Small intestine (tissue), 16 donors: ENCODE measurements at places on chromosomes 16 and 17.

DNA sequence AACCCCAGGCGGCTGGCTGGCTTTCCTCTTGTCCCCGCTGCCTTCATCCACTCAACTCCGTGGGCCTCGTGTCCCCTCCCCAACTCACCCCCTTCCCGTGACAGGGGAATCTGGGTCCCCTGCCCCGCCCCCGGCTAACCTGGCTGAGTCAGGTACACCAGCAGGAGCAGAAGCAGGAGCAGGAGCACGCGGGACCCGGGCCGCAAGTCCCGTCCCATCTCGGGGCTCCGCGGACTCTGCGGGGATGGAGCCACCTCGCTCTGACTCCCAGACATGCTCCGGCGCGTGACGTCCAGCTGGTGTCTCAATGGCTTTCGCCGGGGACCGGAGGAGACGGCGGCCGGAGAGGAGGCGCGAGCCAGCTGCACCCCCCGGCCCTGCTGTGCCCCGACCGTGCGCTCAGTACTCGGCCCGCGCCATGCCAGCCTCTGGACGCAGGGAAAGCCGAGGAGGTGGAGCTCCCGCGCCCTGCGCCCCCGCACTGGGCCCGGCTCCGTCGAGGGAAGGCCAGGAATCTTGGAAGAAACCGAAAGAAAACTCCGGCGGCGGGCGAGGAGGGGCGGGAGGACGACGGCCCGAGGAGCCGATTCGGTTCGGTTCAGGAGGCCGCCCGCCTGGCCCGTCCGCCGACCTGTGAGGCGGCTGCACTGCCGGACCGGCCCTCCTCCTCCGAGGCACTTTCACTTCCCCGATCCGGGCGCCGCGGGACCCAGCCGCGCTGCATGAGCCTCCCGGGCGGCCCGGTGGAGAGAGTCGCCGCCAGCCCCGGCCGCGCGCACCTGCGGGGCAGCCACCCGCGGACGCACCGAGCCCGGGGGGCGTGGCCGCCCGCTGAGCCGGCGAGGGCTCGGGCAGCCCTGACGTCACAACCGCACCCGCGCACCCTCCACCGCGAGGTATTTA, at the start of the genes CXCL16 and ZMYND15:
Gene CXCL16 (minus strand): TSS at position 807 of the 903 bp plus-strand sequence. CDS start 589 bp downstream, at position 218.
Gene ZMYND15 (plus strand): TSS at position 712 of the 903 bp plus-strand sequence. CDS start 716 bp downstream, outside the sequence.
- H3K27ac ChIP-seq = peak within 1 kb of the TSS; percentile 84
- peaks cover 32% of the 10 kb centered on the region for H3K27me3 ChIP-seq
- peak within 1 kb of the TSS; percentile 55 for H3K4me3 ChIP-seq
- H3K36me3 ChIP-seq = peaks cover under 1% of the 10 kb centered on the region

GRCh38 chr16:65069766-65070165, 52.1 kb downstream of the CDH11 start:
- H3K4me3 ChIP-seq = no peak overlapping the region
- H3K27me3 ChIP-seq = no peaks in the 10 kb centered on the region
- DNase-seq = no peak
- H3K36me3 ChIP-seq = peaks cover 3% of the 10 kb centered on the region

- no peak for DNase-seq
Observed at GRCh38 chr16:8594149-8594666, 3.9 kb upstream of the TMEM114 start.

DNA sequence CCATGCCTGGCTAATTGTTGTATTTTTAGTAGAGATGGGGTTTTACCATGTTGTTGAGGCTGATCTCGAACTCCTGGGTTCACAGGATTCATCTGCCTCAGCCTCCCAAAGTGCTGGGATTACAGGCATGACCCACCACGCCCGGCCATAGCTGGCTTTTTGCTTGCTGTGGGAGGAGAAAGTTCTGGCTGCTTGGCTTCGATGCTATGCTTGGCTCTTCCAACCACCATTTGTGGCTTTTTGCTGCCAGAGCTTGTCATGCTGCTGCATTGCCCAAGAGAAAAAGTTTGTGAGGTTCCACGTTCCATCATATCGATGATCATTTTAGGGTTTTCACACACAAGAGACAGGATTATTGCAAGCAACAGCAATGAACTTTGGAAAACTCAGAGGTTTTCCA, 16.2 kb downstream of the BMERB1 start:
- DNase-seq = no peak
- H3K27ac ChIP-seq = no peak overlapping the region
- no peaks in the 10 kb centered on the region for H3K27me3 ChIP-seq
- H3K4me3 ChIP-seq = no peak overlapping the region
- H3K4me1 ChIP-seq = no peaks in the 10 kb centered on the region
- no peaks in the 10 kb centered on the region for H3K36me3 ChIP-seq

DNA sequence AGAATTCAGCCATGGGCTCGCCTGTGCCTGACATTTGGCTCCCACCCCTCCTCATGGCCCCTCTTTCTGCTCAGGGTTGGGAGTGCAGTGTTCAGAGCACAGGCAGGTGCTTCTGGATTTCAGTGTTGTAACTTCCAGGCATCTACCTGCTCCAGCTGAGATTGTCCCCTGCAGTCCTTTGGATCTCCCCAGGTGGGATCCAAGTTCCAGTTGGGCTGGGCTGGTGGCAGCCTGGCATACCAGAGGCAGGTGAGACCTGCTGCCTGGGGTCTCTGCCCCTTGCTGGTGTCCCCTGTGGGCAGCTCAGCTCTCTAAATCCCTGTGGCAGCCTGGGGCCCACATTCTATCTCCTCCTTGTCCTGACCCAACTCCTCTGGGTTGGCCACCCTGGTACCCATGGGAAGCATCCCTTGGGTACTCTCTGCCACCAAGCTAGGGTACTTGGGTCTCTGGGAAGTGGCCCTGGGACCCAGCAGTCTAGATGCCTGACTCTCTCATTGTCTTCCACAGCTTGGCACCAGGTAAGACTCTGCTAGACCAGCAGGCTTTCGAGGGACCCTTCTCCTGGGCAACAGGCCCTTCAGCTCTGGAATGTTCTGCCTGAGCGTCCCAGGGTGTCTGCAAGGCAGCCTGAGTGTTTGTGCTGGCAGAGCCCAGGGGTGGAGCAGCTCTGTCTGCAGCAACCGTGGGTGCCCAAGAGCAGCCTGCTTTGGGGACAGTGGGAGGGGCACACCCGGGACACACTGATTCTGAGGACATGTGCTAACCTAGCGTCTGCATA, 42.5 kb downstream of the DNAH17 start:
- no peaks in the 10 kb centered on the region for H3K36me3 ChIP-seq
- DNase-seq = no peak
- H3K27me3 ChIP-seq = no peaks in the 10 kb centered on the region
- no peak overlapping the region for H3K27ac ChIP-seq
- no peaks in the 10 kb centered on the region for H3K4me1 ChIP-seq

GRCh38 chr17:7380855-7381683, at the start of gene TNK1:
TNK1 (plus strand) TSS chr17:7381089; CDS start chr17:7382927, 1,838 bp downstream.
- DNase-seq = peak; percentile 85
- peaks cover 21% of the 10 kb centered on the region for H3K27me3 ChIP-seq
- peak within 1 kb of the TSS; percentile 56 for H3K4me3 ChIP-seq

GRCh38 chr17:30975042-30975820, 4.4 kb downstream of the RNF135 start:
- H3K4me1 ChIP-seq = no peaks in the 10 kb centered on the region
- H3K36me3 ChIP-seq = no peaks in the 10 kb centered on the region
- H3K4me3 ChIP-seq = no peak overlapping the region
- DNase-seq = no peak
- H3K27me3 ChIP-seq = no peaks in the 10 kb centered on the region

- DNase-seq = no peak
- no peaks in the 10 kb centered on the region for H3K36me3 ChIP-seq
- H3K4me1 ChIP-seq = no peaks in the 10 kb centered on the region
Observed at GRCh38 chr16:65316808-65317207, 194.9 kb upstream of the CDH11 start.

DNA sequence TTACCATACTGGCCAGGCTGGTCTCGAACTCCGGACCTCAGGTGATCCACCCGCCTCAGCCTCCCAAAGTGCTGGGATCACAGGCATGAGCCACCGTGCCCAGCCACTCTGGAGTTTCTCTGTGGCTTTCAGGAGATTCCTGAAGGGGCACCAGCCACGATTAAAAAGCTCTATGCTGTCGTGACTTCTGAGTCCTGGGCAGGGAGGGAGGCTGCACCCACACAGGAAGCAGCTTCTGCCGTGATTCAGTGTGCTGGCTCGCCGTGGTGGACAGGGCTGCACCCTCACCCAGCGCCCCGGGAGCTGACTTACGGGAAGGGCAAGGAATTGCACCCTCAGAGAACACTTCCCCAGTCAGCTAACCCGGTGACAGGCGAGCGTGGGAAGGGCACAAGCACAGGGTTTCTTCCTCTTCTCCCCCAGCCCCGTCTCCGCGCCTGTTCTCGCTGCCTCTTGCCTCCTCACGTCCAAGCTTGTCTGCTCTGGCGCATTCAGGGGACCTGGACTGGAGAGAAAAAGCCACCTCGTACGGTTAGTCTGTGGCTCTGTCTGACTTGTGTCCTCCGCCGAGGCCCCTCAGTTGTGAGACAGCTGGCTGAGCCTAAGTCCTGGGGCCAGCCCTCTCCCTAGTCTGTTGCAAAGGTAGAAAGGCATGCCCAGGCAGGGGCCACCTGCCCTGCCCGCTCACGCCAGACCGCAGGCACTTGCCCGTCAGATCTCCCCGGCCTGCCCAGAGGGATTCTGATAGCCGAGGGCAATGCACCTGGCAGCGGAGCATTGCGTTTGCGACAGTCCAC, 145.0 kb downstream of the SEC14L1 start:
- peak overlapping the region; percentile 0 for H3K4me3 ChIP-seq
- H3K4me1 ChIP-seq = peaks cover 60% of the 10 kb centered on the region
- DNase-seq = peak; percentile 67
- peaks cover 6% of the 10 kb centered on the region for H3K27me3 ChIP-seq

- no peak overlapping the region for H3K27ac ChIP-seq
- H3K36me3 ChIP-seq = no peaks in the 10 kb centered on the region
- no peaks in the 10 kb centered on the region for H3K4me1 ChIP-seq
- DNase-seq = peak; percentile 29
- H3K27me3 ChIP-seq = no peaks in the 10 kb centered on the region
Observed at GRCh38 chr17:12522743-12523183, 142.9 kb upstream of the MYOCD start.

DNA sequence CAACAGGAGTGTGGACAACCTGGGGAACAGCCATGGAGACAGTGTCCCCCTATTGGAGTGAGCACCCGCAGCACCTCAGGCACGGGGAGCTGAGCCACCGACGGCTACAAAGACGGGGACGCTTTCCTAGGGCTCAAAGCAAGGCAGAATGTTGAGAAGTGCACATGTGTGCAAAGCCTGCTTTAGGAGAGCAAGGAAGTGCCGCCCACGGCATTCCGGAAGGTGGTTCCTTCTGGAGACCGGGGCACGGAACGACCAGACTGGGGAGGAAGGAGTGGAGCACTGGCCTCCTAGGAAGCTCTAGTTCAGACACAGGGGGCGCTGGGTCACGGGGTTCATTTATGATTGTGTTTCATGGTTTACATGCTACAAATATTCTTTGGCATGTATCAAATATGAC, 52.2 kb downstream of the TBC1D16 start:
- H3K4me1 ChIP-seq = peaks cover 6% of the 10 kb centered on the region
- no peaks in the 10 kb centered on the region for H3K36me3 ChIP-seq
- no peak for DNase-seq
- H3K4me3 ChIP-seq = no peak overlapping the region
- H3K27ac ChIP-seq = no peak overlapping the region

DNA sequence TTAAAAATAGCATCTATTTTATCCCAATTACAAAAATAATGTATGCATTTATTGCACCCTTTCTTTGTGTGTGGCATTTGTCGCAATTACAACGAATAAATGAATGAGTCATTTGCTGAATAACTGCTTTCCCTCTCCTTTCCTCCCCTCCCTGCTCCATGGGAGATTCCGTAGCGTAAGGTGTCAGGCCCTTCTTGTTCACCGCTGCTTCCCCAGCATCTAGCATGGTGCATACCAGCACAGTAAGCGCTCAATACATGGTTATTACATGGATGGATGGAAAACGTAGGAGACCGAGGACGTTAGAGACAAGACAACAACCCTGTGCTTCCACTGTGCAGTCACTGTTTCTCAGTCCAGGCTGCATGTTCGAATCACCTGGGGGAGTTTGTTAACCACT, 336.0 kb upstream of the EEF2KMT start:
- H3K27ac ChIP-seq = no peak overlapping the region
- no peak for DNase-seq
- H3K4me1 ChIP-seq = no peaks in the 10 kb centered on the region
- no peak overlapping the region for H3K4me3 ChIP-seq
- no peaks in the 10 kb centered on the region for H3K27me3 ChIP-seq

GRCh38 chr16:12391956-12392355, 411.7 kb downstream of the CPPED1 start:
- no peaks in the 10 kb centered on the region for H3K27me3 ChIP-seq
- no peak for DNase-seq
- no peak overlapping the region for H3K27ac ChIP-seq
- H3K36me3 ChIP-seq = no peaks in the 10 kb centered on the region

GRCh38 chr17:40551091-40551878, 14.0 kb downstream of the CCR7 start:
- no peak overlapping the region for H3K4me3 ChIP-seq
- no peaks in the 10 kb centered on the region for H3K27me3 ChIP-seq
- no peak overlapping the region for H3K27ac ChIP-seq
- peaks cover 2% of the 10 kb centered on the region for H3K4me1 ChIP-seq
- no peaks in the 10 kb centered on the region for H3K36me3 ChIP-seq
- no peak for DNase-seq

DNA sequence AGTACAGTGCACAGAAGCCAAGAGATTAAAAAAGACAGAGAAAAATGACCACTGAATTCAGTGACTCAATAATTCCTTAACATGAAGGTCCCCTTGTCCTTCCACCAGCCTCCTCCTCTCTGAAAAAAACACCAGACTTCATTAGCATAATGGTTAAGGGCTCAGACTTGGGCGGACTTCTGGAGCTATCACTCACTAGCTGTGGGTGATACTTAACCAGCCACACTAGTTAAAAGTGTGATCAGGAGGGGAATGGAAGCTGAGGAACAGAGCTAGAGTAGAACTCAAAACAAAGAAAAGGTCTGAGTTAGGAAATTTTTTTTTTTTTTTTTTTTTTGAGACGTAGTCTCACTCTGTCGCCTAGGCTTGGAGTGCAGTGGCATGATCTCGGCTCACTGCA, 23.2 kb downstream of the ZNF652 start:
- H3K27me3 ChIP-seq = no peaks in the 10 kb centered on the region
- H3K4me1 ChIP-seq = no peaks in the 10 kb centered on the region
- DNase-seq = no peak
- no peaks in the 10 kb centered on the region for H3K36me3 ChIP-seq

- H3K27me3 ChIP-seq = no peaks in the 10 kb centered on the region
- no peak for DNase-seq
- no peak overlapping the region for H3K27ac ChIP-seq
- no peak overlapping the region for H3K4me3 ChIP-seq
Observed at GRCh38 chr17:65307081-65307960, 170.2 kb downstream of the RGS9 start.

- H3K27ac ChIP-seq = peak overlapping the region; percentile 62
- DNase-seq = peak; percentile 59
- no peaks in the 10 kb centered on the region for H3K36me3 ChIP-seq
Observed at GRCh38 chr17:72602517-72603419, 481.9 kb downstream of the SOX9 start.

GRCh38 chr16:56192986-56193945, 2.0 kb downstream of the GNAO1 start:
- H3K27ac ChIP-seq = no peak overlapping the region
- H3K36me3 ChIP-seq = no peaks in the 10 kb centered on the region
- peaks cover 17% of the 10 kb centered on the region for H3K27me3 ChIP-seq
- H3K4me1 ChIP-seq = no peaks in the 10 kb centered on the region
- H3K4me3 ChIP-seq = peak overlapping the region; percentile 74

- H3K27ac ChIP-seq = peak overlapping the region; percentile 27
- no peaks in the 10 kb centered on the region for H3K27me3 ChIP-seq
- DNase-seq = no peak
- H3K4me1 ChIP-seq = no peaks in the 10 kb centered on the region
- no peak overlapping the region for H3K4me3 ChIP-seq
Observed at GRCh38 chr17:909642-910323, 69.8 kb downstream of the NXN start.

GRCh38 chr17:51814521-51814920, 344.0 kb downstream of the CA10 start:
- H3K36me3 ChIP-seq = no peaks in the 10 kb centered on the region
- no peak overlapping the region for H3K27ac ChIP-seq
- peak; percentile 62 for DNase-seq
